ENCODE measurements at places on chromosomes 1 and 21.

DNA sequence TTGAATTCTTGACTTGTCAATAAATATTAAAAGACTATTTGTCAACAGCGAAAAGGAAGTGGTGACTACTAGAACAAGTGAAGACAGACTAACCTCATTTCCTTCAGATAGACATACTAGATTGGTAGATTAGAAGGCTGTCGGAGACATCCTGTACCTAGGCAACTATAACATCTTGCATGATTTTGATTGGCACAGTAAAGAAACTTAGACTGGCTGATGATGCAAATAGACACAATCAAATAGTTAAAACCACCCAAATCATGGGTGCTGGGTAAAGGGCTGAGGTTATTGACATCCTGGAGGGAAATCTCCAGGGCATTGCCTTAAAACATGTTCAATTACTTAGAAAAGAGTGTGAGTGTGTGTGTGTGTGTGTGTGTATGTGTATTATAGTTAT, 85.9 kb upstream of the EDEM3 start:
- no peak for DNase-seq

DNA sequence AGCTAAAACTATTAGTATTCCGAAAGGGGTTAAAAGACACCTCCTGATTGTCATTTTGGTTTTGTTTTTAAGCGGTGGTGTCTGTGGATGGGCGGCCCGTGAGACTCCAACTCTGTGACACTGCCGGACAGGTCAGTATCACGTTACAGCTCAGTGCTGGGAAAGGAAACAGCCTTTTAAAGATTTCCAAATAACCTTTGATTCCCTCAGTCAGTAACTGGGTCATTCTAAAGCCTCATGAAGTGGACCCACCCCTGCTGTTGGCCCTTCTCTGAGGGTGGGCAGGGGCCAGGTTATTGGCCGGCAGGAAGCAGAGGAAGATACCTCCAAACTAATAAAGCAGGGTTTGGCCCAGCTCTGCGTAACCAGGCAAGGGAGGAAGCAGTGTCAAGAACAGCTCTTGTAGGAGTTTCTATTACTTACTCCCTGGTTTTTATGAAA, 2.3 kb downstream of the RHOU start:
- no peak for DNase-seq

DNA sequence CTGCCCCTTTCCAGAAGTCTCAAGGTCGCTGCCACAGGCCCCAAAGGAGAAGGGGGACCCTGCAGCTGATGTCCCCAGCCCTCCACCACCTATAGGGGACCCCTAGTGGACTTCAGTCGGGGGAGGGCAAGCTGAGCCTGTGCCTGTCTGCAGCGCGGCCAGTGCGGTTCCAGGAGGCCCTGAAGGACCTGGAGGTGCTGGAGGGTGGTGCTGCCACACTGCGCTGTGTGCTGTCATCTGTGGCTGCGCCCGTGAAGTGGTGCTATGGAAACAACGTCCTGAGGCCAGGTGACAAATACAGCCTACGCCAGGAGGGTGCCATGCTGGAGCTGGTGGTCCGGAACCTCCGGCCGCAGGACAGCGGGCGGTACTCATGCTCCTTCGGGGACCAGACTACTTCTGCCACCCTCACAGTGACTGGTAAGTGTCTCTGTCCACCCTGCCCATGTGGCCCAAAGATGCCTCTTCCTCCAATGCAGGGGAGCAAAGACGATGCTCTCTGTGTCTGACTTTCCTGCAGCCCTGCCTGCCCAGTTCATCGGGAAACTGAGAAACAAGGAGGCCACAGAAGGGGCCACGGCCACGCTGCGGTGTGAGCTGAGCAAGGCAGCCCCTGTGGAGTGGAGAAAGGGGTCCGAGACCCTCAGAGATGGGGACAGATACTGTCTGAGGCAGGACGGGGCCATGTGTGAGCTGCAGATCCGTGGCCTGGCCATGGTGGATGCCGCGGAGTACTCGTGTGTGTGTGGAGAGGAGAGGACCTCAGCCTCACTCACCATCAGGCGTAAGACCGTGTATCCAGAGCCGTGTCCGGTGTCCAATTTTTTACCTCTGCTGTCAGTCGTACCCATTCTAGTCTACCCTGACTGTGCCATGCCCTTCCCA, 79.9 kb downstream of the OBSCN start:
- DNase-seq = no peak

GRCh38 chr1:110434946-110435345, 16.0 kb upstream of the PROK1 start:
- DNase-seq = no peak

DNA sequence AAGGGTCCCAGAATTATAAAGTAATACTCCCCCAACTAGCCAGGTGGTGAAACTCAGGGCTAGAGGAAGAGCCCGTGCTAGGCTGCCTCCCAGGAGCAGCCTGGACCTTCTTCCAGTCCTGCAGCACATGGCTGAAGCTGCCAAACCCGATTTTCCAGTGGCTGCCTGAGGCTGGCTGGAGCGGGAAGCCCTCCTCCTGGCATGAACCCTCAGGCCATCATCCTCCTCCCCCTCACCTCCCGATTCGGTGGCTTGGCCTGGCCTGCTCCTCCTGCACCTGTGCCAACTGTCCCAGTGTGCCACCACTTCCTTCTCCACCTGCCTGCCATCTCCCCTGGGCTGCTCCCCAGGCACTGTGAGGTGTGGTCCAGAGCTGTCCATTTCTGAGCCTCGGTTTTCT, 3.0 kb upstream of the TSPAN1 start:
- DNase-seq = no peak

GRCh38 chr1:241677201-241677600, 25.1 kb downstream of the WDR64 start:
- no peak for DNase-seq

GRCh38 chr1:180947499-180947885, 34.8 kb downstream of the KIAA1614 start:
- DNase-seq = no peak

- no peak for DNase-seq
Measured at GRCh38 chr1:226531360-226532093, 17.0 kb upstream of the STUM start.

DNA sequence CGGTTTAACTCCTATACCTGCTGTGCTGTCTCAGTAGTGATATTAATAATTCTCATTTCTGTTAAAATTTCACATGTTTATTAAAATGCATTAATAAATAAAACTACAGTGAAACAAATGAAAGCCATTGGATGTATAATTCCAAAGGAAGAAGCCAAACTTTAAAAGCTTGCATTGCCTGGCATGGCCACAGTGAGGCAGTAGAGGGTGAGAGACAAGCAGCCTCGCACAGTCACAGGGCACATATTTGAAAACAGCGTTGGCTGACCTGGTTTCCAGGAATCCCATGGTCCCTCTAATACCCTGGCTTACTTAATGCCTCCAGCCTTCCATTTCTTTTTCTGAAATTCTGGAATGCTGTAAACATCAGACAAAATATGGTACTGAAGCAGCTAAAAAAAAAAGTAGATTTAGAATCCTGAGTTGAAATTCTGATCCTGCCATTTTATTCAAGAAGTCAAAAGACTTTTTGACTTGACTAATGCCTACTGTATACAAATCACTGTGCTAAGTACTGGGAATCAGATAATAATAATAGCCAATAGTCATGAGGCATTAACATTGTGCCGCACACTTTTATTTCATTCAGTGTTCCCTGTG, 6.7 kb upstream of the RNASEL start:
- DNase-seq = peak; percentile 59

- DNase-seq = no peak
Measured at GRCh38 chr1:42399315-42400100, 18.9 kb downstream of the RIMKLA start.

DNA sequence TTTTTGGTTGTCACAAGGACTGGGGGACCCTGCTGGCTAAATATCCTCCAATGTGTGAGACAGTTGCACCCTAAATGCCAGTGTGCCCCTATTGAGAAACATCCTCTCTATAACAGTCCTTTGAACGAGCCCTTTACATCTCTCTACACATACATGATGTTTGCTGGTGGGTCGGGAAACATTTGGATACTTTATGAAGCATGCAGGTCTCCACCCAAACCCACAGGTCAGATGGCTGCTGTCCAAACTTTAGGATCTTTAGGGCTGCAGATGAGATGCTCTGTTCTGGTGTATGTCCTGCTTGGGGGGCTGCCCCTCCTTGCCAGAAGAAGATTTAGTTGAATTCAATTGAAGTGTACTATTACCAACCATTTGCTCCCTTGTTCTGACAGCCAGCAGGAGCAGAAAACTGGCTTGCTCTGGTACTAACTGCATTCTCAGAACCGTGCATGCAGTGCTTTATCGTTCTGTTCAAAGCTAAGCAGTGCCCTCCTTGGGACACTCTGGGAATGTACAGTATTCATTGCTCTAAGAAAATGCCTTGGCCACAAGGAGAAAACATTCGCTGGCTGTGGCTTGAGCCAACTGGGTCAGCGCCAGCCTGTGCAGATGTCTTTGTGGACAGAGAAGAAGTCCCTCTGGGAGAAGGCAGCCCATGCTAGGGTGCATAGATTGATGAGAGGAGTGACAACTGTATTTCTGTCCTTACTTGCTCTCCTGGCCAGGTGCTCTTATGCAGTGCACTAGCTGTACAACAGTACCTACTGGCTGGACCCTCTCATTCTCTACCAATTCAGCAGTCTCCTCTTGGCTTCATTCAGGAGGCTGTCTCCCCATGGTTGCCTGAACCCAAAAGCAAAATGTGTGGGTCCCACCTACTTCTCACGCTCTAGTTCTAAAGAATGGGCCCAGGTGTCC, 61.4 kb upstream of the DIRAS3 start:
- peak; percentile 18 for DNase-seq

DNA sequence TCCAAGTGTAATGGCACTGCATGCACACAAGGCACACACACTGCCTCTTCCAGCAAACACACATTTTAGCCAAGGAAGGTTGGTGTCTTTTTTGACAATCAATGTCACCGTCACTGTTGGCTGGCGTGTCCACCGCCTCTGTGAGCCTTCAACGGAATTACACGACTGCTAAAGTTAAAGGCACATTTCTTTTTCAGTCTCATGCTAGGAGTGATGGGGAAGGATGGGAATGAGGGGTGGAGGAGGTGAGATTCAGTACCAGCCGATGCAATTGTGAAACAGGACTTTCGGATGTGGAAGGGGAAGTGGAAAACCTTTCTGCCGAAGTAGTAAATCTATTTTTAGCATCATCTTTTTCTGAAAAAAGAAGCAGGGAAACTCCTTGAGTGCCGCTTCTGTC, 1.4 kb downstream of the ELAVL4 start:
- peak; percentile 38 for DNase-seq

DNA sequence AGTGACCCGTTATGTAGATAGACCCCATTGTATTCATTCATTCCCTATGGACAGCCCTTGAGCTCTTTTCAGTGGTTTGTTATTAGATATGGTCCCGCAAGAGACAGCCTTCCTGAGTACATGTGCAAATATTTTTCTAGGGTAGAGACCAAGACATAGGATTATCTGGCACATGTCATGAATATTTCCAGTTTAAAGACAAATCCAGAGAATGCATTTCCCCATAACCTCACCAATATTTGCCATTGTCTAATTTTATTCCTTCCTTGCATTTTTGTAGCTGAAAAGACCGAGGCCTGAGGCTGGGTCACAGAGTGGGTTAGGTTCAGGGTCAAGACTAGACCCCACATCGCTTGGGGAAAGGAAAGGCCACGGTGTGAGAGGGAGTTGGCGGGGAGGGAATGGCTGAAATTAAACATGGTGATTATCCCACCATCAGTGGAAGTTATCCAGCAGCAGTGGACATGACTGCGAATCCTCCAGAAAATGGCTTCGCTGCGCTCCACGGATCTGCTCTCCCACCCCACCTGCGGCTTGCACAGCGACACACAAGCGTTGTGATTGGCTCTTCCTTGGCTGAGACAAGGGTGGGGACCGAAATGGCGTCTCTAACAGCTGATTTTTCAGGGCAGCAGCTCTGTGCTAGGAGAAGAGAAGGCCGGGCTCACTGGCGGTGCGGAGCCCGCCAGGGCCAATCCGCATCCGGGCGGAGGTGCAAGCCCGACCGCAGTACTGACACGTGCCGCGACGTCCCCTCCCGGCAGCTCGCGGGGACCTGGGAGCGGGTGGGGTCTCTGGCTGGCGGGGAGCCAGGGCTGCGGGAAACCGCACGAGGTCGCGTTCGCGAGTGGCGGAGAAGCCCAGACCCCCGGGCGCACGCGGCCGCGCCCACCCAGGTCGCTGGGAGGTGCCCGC, 16.1 kb upstream of the STMN1 start:
- no peak for DNase-seq

GRCh38 chr1:89125240-89125912, 538 bp downstream of the GBP2 start:
- DNase-seq = peak; percentile 5

DNA sequence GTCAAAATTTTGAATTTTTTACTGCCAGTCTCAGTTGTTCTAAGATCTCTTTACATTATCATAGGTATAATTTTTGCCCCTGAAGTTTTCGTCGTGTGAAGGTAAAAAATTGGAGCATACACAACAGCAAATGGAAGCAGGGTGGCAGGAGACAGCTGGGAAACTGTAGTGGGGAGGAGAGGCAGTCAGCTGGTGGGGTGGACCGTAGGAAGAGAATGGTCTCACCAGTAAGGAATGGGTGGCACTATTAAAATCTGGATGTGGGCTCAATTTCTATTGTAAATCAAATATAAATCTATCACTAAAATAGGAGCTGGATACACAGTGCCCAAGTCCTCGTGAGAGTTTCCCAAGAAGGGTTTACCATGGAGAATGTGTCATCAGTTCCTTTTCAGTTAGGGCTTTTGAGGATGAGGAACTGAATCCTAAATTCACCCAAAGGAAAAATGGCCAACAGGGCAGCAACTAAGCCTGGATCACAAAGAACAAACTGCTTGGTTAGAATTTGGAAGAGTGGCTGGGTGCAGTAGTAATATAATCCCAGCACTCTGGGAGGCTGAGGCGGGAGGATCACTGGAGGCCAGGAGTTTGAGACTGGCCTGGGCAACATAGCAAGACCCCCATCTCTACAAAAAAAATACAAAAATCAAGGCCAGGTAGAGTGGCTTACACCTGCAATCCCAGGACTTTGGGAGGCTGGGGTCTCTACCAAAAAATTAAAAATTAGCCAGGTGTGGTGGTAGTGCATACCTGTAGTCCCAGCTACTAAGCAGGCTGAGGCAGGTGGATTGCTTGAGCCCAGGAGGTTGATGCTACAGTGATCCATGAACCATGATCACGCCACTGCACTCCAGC, 10.5 kb upstream of the IRF2BP2 start:
- DNase-seq = no peak

GRCh38 chr1:211285196-211285595, 26.0 kb downstream of the RCOR3 start:
- no peak for DNase-seq

- no peak for DNase-seq
Measured at GRCh38 chr1:171083222-171083621, 7.5 kb upstream of the FMO3 start.

GRCh38 chr1:202171292-202172014, 11.1 kb upstream of the PTPN7 start:
- DNase-seq = no peak

- DNase-seq = no peak
Measured at GRCh38 chr1:207218512-207219362, 102.7 kb upstream of the CD55 start.

- DNase-seq = peak; percentile 48
Measured at GRCh38 chr1:234943836-234944402, 184.7 kb downstream of the TOMM20 start.

- DNase-seq = peak; percentile 74
Measured at GRCh38 chr1:208652296-208653160, 408.3 kb upstream of the PLXNA2 start.

Data from KBM-7 (cell line).